ENCODE measurements at places on chromosomes 11 and 22. TPM values are rescaled to one million over a fixed set of nuclear protein-coding genes. Genes with fewer than 3 reads are reported as not detected.
A peak's percentile ranks its signal among the peaks of the same experiment; 100 is the strongest.

Gene SLC35E4
- total RNA-seq: 2.4 TPM

Gene MOGAT2
- total RNA-seq: not detected

Gene SLC7A4
- 0.24 TPM for total RNA-seq

Gene CLMP
- total RNA-seq: 13.3 TPM

Gene PHLDA2
- not detected for total RNA-seq

DNA sequence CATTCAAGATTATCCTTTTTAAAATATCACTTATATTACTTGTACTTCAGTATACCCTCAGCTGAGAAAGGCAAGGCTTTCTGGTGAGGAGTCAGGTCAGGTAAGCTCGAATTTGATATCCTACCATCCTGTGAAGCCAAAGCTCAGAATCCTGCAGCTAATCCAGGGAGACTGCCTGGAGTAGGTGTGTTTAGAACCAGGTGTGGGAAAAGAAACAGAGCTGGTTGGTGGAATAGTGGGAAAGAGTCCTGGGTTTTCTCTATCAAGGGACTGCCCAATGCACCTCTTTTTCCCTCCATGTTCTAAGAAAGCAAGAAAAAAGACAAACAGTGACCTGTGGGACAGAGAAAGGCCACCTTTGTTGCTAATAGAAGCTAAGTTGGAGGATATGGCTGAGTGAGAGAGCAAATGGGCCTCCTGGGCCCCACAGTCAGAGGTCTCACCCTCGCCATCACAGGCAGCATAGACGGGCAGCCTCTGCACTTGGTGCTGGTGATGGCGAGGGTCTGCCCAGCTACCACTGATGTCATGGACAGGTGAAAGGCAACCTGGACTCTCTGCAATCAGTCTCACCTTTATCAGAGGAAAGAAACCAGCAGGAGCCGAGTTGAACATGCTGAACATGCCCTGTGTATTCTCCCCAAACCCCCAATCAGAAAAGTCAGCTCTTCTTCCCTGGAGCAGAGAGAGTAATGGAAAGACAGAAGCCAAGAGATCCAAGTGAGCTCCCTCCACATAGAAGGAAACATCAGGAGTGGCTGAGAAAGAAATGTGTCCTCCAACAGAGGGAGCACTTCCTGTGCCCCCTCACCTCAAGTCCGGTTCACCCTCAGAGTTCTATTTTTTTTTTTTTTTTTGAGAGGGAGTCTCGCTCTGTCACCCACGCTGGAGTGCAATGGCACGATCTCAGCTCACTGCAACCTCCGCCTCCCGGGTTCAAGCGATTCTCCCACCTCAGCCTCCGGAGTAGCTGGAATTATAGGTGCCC is 491.3 kb downstream of the BUD13 start:
- peaks cover 7% of the 10 kb centered on the region for H3K27me3 ChIP-seq
- H3K4me3 ChIP-seq: no peak overlapping the region
- H3K36me3 ChIP-seq: no peaks in the 10 kb centered on the region
- no peak for DNase-seq

GRCh38 chr22:26235792-26236487 is 66.7 kb downstream of the SEZ6L start:
- H3K27me3 ChIP-seq: peaks cover 4% of the 10 kb centered on the region
- no peak for DNase-seq
- H3K4me3 ChIP-seq: no peak overlapping the region
- no peaks in the 10 kb centered on the region for H3K4me1 ChIP-seq
- no peaks in the 10 kb centered on the region for H3K36me3 ChIP-seq

- H3K4me3 ChIP-seq: no peak overlapping the region
- H3K36me3 ChIP-seq: no peaks in the 10 kb centered on the region
- no peak overlapping the region for H3K27ac ChIP-seq
- no peaks in the 10 kb centered on the region for H3K4me1 ChIP-seq
- peaks cover 64% of the 10 kb centered on the region for H3K27me3 ChIP-seq
- DNase-seq: no peak
Observed at GRCh38 chr11:64523456-64524157, 67.4 kb upstream of the SLC22A12 start.

DNA sequence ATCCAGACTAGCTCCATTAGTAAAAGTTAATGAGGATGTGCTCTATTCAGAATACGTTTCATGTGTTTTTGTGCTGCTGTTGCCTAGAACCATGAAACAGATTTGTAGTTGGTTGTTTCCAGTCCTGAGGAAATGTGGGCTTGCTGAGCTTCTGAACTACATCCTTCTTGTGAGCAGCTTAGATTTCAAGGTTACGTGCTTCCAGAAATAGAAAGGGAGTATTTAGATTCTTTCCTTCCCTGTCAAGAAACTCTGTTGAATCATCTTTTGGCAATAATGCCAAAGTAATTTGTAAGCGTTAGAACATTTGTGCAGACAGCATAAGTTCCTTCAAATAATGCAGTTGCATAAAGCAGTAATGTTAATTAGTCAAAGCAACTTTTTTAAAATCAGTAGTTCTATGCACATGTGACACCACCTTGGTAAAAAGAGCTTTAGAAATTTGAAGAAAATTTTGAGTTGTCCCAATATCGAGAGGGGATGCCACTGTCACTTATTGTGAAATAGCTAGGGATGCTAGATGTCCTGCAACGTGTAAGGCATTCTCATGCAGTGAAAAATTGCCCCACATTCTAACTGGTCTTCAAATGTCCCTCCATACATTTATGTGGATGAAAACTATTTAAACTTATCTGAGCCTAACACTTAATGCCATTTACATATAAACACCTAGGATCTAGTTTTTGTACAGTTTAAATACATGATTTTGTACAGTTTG is 169.6 kb downstream of the ETS1 start:
- H3K4me3 ChIP-seq: no peak overlapping the region
- peaks cover 34% of the 10 kb centered on the region for H3K4me1 ChIP-seq
- no peaks in the 10 kb centered on the region for H3K36me3 ChIP-seq
- DNase-seq: no peak
- H3K27ac ChIP-seq: peak overlapping the region; percentile 54

DNA sequence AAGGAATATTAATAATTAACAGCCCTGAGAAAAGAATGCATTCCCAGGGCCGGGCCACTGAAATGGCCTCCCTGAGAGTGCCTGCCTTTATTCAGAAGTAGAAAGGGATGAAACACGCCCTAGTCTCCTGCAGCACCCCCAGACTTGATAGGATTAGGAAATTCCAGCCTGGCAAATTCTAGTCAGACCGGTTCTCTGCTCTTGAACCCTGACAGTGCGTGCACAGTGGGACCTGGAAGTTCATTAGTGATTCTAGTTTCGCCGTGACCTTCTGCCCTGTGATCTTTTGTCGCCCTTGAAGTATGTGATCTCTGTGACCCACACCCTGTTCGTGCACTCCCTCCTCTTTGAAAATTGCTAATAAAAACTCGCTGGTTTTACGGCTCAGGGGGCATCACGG is 2.1 kb upstream of the GSTP1 start:
- no peaks in the 10 kb centered on the region for H3K27me3 ChIP-seq
- peaks cover 14% of the 10 kb centered on the region for H3K4me1 ChIP-seq
- H3K36me3 ChIP-seq: peaks cover 17% of the 10 kb centered on the region
- no peak overlapping the region for H3K4me3 ChIP-seq

DNA sequence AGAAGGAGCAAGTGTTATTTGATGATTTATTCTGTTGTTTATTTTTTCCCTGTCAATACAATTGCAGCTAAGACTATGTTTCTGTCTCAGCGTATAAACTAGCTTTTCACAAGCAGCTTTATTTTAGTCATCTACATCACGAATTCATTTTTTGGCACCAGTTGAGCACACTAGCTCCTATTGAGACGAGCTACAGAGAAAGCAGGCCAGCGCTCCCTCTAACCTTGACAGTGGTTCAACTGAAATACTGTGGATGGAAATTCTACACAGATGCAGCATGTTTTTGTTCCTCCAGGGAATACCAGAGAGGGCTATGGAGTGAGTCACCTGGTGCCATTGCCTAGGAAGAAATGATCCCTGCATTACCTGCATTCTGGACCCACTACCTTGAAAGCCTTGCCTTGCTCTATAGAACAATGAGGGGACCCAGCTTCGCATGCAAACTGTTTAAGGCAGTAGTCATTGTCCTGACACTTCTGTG is 108.2 kb upstream of the ARHGAP42 start:
- H3K27me3 ChIP-seq: no peaks in the 10 kb centered on the region
- H3K36me3 ChIP-seq: no peaks in the 10 kb centered on the region
- DNase-seq: no peak
- H3K4me3 ChIP-seq: no peak overlapping the region

- no peaks in the 10 kb centered on the region for H3K27me3 ChIP-seq
- DNase-seq: no peak
- H3K27ac ChIP-seq: no peak overlapping the region
- H3K4me1 ChIP-seq: peaks cover 22% of the 10 kb centered on the region
- H3K4me3 ChIP-seq: no peak overlapping the region
Observed at GRCh38 chr11:119426142-119426541, 3.2 kb upstream of the THY1 start.

DNA sequence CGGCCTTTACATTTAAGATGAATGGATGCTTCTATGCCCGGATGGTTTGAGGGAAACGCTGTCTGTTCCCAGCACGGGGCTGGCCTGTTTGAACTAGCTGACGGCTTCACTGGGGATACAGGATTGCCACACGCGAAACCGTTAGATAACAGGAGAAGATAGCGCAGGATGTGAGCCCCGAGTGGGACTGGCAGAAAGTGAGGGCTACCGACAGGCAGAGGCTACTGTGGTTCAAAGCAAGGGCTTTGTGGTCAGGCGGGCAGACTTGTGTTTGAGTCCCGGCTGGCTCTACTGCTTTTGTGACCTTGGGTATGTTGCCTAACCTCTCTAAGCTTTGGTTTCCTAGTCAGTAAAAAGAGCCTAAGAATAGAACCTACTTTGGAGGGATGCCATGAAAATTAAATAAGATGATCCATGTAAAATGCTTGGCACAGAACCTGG is 2.8 kb upstream of the OAF start:
- no peak for DNase-seq
- H3K4me1 ChIP-seq: peaks cover 17% of the 10 kb centered on the region
- no peaks in the 10 kb centered on the region for H3K36me3 ChIP-seq
- no peak overlapping the region for H3K4me3 ChIP-seq

DNA sequence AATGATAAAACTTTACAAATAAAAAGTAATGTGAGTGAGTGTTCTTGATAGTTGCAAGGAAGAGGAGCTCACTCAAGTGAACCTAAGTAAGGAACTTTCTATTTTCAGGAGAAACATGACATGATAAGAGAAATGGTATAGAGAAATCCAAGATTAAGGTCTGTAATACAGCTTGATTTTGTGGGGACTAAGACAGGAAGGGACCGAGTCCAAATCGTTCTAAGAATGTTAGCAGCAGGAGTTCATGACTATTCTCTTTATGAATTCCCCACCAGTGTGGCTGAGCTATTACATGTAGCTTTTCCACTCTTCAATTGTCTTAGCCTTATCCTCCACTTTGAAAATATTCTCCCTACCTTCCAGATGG is 698.6 kb upstream of the ARHGAP42 start:
- no peaks in the 10 kb centered on the region for H3K36me3 ChIP-seq
- H3K4me1 ChIP-seq: no peaks in the 10 kb centered on the region
- no peak for DNase-seq
- H3K27ac ChIP-seq: no peak overlapping the region
- no peak overlapping the region for H3K4me3 ChIP-seq

- H3K4me3 ChIP-seq: no peak overlapping the region
- H3K27me3 ChIP-seq: no peaks in the 10 kb centered on the region
- no peaks in the 10 kb centered on the region for H3K36me3 ChIP-seq
- H3K4me1 ChIP-seq: no peaks in the 10 kb centered on the region
Observed at GRCh38 chr11:104531894-104532293, 366.4 kb downstream of the CASP12 start.

DNA sequence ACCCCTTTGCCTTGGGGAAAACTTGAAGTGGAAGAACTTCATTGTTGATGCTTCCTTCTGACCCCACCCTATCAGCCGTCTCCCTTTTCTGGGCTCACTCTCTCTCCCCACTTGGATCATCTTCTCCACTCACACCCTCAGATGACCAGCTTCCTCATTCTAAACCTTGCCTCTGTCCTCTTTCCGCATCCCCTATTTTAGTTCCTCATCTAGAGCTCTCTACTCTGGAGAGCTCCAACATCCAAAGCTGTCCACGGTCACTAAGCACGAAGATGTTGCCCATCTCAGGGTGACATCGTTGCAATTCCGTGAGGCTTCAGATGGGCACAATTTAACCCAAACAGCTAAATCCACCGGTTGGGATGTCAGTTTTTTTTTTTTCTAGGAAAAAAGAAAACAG is 31.6 kb upstream of the ME3 start:
- no peak overlapping the region for H3K27ac ChIP-seq
- H3K36me3 ChIP-seq: no peaks in the 10 kb centered on the region
- H3K4me1 ChIP-seq: no peaks in the 10 kb centered on the region
- DNase-seq: no peak

- no peaks in the 10 kb centered on the region for H3K36me3 ChIP-seq
- peaks cover 82% of the 10 kb centered on the region for H3K4me1 ChIP-seq
- H3K4me3 ChIP-seq: no peak overlapping the region
- no peaks in the 10 kb centered on the region for H3K27me3 ChIP-seq
- DNase-seq: no peak
Observed at GRCh38 chr22:46651316-46651715, 31.1 kb downstream of the GRAMD4 start.

DNA sequence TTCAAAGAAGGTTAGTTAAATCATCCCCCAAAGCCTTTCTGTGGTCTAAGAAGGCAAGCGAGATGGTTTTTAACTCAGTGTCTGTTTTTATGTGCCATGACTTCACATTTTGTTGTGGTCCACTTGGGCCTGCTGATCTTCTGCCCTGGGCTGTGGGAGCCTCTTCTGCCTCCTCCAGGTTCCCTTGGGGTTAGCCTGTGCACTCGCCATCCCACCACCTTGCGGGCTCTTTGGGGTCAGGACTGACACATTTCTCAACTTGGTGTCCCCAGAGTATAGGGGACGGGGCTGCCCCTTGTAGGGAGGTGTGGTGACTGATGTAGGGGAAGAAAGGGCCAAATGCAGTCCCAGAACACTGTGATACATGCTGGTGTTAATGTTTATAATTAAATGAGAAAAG is 207.0 kb downstream of the TBC1D22A start:
- H3K27me3 ChIP-seq: no peaks in the 10 kb centered on the region
- peaks cover 4% of the 10 kb centered on the region for H3K36me3 ChIP-seq
- no peak for DNase-seq
- peaks cover 28% of the 10 kb centered on the region for H3K4me1 ChIP-seq
